Stimulated activated CD4-positive, alpha-beta T cell treated with anti-CD3 and anti-CD28 coated beads, Interleukin-2, amount 100 ng/mL, for 48 hours (primary cell): ENCODE measurements at places on chromosomes 2 and 18.

- DNase-seq, result no peak
Measured at GRCh38 chr2:37992601-37993000, 67.5 kb downstream of the RMDN2 start.

- no peak for DNase-seq
Measured at GRCh38 chr2:69026026-69026425, 13.0 kb downstream of the ANTXR1 start.

GRCh38 chr2:115036818-115037217 lies 594.4 kb downstream of the DPP10 start:
- DNase-seq, result no peak

DNA sequence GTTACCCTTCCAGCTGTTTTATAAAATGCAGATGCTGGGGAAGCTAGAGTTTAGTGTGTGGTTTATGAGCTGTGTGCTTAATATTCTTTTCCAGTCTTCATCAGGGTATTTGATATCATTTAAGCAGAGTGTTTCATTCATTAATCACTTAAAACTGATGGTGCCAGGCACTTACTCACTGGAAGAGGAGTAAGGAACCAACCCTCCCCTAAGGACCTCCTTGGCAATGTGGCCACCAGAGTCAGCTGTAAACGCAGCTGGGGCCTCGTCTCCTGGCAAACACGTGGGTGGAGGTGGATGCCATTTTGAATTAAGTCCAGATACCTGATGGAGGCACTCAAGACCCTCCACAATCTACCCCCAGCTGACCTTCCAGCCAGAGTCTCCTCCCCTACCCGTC lies 331.6 kb downstream of the CLIP4 start:
- no peak for DNase-seq
